ENCODE measurements at places on chromosomes 11 and 22.

DNA sequence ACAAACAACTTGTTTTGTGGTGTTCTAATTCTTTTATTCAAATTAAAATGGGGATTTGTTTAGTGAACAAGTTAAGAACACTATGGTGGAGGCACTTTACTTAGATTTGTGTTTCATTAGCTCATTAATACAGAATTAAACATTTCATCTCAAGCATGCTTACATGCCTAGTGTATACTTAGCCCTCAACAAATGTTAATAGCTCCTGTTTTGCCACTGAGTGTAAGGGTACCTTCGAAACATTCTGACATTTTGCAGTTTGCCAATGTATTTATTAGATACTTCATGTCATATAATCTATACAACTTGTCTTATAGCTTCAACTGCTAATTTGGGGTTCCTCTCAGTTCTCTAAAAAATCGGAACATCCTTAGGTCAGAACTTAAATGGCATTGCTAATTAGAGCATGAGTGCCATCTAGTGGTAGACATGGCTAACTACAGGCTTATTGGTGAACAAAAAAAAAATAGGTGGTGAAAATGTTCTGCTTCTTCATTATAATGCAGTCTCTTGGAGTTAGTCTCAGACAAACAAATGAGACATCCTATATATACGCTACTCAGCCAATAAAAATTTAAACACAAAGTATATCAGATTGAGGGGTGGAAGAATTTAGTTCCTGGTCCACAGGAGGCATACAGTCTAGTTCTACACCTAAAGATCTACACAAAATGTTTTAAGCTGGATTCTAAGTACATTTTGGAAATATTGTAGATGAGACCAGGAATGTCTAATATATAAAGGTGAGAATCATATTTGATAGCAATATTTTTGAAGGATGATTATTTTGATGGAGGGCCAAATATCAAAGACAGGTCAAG is 4.9 kb upstream of the CNTN5 start:
- no peak for DNase-seq

DNA sequence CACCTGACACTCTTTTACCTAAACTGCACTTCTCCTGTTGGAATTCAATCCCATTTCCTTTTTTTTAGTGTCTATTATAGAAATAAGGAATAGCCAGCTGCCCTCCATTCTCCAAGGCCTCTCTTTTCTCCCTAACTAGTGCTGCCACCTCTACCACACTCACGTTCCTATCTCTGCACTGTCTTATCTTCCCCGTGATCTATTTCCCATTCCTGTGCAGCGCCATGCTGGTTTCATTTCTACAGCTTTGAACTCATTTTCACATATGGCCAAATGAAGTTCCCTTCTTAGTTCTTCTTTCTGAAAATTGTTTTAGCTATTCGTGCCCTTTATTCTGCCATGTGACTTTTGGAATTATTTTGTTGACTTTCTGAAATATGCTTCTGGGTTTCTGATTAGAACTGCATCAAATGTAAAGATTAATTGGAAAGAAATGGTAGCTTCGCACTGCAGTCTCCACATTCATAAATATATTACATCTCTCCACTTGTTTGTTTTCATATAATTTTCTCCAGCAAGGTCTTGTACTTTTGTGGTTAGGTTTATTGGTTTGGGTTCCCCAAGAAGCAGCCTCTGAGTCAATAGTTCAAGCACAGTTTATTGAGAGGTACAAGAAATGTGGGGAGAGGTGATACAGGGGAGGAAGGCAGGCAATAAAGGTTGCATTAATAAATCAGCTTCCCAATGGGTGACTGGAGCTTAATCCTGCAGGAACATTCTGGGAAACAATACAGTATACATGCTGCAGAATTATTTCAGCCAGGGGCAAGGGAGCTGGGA is 43.7 kb upstream of the DRD2 start:
- DNase-seq = no peak

- no peak for DNase-seq
These were observed 701 bp downstream of the TMEM216 start for GRCh38 chr11:61392981-61393595.

- DNase-seq = no peak
These were observed 402.8 kb downstream of the NXPE2 start for GRCh38 chr11:115080923-115081680.

DNA sequence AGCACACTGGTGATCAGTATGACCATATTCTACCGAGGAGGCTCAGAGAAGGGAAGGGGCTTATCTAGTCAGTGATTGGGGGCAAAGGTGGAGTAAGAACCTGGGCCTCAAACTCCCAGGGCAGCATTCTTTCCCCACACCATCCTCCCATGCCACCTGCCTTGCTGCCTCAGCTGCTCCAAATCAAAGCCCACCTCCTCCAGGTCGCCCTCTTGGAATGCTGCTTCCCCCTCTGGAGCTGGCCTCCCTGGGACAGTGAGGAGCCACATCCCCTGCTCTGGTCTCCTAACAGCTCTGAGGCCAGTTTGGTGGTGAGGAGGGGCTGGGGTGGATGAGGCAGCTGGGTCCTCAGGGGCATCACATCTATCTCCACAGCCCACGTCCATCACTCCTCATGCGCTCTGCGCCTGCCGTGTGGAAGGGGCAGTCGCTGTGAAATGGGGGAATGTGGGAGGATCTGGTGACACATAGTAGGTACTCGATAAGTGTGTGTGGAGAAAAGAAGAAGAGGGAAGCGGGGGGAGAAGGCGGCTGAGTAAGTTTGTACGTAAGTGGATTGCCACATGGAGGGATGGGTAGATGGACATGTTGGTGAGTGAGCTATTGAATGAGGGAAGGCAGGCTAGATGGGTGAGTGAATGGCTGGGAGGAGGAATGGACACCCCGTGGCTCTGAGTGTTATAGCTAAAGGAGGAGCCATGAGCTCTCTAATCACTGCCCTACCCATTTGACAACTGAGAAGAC is 16.1 kb upstream of the ARHGEF17 start:
- DNase-seq = no peak

- DNase-seq = no peak
These were observed 78.4 kb downstream of the ETS1 start for GRCh38 chr11:128508770-128509510.

- no peak for DNase-seq
These were observed 5.9 kb upstream of the OR52L1 start for GRCh38 chr11:5992604-5993251.

GRCh38 chr11:70226967-70227366 is 23.9 kb downstream of the FADD start:
- no peak for DNase-seq

- DNase-seq = no peak
These were observed 23.4 kb downstream of the ATM start for GRCh38 chr11:108246308-108246707.

GRCh38 chr11:118619444-118620197 is 12.2 kb downstream of the PHLDB1 start:
- DNase-seq = no peak

- no peak for DNase-seq
These were observed 647 bp upstream of the SEC14L6 start for GRCh38 chr22:30547188-30547587.

- DNase-seq = no peak
These were observed 4.4 kb downstream of the APOL1 start for GRCh38 chr22:36257308-36257707.

DNA sequence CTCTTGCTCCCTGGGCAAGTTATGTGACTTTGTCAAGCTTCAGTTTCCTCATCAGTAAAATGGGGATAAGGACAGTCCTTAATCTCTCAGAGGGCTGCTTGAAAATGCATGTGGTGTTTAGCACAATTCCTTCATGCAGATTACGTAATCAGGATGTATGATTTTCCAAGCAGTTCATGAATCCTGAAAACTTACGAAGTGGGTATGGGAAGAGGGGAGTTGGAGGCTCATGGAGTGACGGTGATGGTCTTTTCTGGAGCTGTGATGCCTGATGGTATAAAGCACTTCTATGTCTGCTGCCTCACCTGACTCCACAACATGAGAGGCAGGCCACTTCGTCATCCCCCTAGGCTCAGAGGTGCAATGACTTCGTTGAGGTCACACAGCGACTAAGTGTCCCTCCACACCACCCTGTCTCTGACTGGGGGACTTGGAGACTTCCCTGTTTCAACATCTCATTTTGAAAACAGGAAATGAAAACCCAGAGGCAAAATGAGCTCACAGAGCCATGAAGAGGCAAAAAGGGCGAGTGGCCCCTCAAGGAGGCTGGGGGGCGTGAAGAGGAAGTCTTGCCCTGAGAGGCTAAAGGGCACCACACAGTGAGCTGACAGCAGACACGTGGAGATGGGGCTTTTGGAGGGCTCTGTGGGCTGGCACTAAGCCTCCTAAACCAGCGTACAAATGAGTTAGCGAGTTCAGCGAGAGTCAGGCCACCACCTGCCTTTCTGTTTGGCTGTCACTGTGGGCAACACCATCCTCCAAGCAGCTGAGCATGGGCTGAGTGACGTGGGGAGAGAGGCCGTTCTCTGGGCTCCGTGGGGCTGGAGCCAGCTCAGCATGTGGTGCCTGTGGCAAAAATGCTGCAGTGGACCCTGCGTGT is 10.1 kb downstream of the MCM5 start:
- DNase-seq = no peak

DNA sequence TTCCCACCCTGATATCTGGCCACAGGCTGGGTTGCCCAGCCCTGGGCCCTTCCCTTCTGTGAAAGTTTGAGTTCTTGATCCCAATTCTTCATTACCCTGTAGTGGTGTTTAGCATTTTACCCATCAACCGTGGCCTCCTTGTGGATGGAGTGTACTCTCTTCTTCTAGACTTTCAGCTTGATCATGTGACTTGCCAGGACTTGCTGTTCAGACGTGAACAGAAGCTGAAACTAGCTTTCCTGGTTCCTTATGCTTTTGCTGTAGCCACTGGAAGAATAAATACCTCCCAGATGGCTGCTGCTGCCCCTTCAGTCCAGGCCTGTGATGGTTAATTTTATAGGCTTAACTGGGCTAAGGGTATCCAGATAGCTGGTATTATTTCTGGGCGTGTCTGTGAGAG is 32.7 kb upstream of the DAGLA start:
- no peak for DNase-seq

- DNase-seq = no peak
These were observed 3.4 kb downstream of the SLC25A45 start for GRCh38 chr11:65378928-65379638.

DNA sequence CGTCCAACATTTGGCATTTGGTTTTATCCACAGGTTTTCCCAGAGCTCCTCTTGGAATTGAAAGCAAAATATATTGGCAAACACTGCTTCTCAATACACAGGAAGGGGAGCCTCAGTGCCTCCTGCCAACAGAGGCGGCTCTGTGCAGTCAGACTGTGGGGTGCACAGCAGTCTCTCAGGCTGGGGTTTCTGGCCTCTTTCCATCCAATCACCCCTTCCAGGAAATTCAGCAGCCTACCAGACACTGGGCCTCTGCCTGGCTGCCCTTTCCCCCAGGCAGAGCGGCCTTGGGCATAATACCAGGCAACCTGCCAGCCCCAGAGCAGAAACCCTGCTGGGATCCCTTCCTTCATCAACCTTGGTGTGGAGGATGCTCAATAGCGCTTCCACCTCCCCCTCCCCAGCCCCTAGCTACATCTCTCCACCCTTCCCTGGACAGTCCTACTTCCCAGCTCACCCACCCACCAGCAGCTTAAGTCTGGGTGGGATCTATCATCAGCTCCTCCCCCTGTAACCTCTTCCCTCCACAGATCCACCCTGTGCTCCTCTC is 17.8 kb upstream of the RAPSN start:
- DNase-seq = no peak

GRCh38 chr11:78615724-78616123 is 41.1 kb upstream of the NARS2 start:
- no peak for DNase-seq

DNA sequence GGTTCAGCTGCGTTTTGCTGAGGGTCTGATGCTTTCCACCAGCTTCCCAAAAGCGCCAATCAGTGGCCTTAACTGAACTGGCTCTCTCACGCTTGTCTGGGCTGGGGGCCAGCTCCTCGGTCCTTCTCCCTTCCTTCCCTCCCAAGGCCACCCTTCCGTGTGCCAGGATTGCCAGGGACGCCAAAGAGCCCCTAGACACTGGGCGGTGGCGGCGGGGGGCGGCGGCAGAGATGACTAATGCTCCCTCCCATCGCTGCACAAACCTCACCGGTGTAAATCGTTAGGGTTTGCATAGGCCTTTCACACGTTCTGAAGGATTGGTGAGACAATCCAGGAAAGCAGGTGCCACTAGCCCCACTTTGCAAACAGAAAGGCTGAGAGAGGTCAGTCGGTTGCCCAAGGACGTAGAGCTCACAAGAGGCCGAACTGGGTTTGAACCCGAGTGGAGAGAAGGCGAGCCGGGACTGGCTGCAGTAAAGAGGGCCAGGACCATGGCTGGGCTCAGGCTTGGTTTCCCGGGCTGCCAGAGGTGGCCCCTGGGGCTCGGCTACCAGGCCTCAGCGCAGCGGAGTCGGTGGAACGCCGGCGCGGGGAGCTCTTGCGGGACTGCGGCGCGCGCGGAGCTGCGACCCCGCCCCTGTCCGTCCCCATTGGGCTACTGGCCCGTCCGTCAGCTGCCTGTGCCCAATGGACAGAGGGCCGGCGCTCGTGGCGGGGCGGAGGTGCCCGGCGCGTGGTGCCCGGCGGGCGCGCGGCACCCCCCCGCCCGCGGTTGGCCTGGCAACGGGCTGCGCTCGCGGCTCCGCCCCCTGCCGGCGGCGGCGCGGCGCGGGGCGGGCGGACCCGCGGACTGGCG is 589 bp upstream of the GNAZ start:
- peak; percentile 71 for DNase-seq

DNA sequence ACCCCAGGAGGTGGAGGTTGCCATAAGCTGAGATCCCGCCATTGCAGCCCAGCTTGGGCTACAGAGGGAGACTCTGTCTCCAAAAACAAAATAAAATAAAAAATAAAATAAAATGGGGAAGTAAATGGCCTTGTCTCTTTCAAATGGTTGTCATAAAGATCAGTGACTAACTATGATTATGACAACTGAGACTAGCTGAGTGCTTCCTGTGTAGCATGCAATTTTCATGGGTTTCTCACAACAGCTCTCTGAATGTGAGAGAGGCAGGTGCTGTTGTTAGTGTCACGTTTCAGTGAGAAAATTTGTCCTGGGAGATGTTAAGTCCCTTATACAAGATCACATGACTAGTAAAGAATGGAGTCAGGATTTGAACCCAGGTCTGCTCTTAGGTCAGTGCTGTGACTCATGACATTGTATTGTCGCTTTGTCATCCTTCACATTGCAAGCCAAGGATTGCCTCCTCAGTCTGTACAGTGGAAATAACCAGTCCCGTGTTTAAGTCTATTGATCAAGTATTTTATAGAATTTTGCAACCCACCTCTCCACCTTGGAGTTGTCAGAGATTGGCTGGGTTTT is 163.3 kb upstream of the CCDC90B start:
- no peak for DNase-seq

GRCh38 chr11:132451942-132452601 is 1080.2 kb downstream of the OPCML start:
- DNase-seq = no peak
